Fibroblast of gingiva (primary cell): ENCODE measurements at places on chromosomes 2 and 18.

GRCh38 chr18:55857409-55857808 lies 269.4 kb upstream of the TCF4 start:
- DNase-seq: no peak

GRCh38 chr2:235168174-235168979 lies 216.6 kb downstream of the SH3BP4 start:
- DNase-seq: no peak

- no peak for DNase-seq
Observed at GRCh38 chr2:201597397-201597796, 45.9 kb downstream of the TMEM237 start.

DNA sequence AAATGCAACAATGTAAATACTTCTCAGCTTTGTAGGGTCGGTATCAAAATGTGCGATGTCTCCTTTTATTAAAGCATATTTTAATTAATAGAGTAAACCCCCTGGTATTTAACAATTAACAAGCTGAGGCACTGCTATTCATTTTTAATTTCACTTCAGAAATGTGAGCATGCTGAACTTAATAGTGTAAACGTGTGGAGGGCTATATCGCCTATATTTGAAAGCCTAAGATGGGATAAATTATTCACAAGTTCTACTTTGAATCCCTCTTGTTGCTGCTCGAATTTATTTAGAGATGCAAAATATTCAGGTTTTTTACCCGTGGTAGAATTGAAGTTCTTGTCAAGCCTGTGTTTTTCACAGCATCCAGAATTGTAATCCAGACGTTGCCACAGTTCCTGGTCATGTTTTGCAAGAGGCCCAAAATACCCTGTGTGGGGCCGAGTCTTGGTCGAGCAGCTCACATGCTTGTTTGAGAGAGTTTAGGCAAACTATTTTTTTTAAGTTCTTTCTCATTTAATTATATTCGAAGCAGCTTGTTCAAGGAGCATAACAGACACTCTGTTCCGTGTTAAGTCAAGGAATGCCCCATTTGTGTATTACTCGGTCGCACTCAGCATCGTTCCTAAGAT lies 2.5 kb downstream of the SALL3 start:
- no peak for DNase-seq

DNA sequence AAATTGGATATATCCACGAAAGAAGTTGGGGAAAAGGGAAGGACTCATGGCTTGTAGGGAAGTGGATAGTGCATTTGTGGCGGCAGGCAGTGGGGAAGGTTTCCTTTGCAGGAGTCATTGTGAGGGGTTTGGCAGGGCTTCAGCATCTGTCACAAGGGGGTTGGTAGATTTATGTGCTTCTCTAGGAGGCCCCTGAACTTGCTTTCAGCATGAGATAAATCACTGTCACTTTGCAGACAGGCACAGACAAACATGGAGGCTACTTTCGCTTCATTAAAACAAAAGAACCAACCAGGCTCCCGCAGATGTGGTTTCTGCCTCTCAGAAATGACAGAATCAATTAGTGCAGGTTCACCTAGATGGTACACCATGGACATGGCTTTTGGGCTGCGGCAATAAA lies 340.7 kb downstream of the TGIF1 start:
- no peak for DNase-seq

DNA sequence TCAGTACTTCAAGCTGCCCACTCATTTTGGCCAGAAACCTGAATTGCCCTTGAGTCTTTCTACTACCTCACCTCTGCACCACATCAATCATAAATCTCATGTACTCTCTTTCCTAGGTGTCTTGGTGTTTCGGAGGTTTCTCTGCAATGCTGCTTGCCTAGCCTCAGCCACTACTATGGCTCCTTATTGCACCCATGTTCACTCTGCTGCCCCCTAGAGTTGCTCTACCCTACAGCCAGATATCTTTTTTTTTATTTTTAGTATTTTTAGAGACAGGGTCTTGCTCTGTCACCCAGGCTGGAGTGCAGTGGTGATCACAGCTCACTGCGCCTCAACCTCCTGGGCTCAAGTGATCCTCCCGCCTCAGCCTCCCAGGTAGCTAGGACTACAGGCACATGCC lies 413.0 kb downstream of the PTPRM start:
- no peak for DNase-seq

DNA sequence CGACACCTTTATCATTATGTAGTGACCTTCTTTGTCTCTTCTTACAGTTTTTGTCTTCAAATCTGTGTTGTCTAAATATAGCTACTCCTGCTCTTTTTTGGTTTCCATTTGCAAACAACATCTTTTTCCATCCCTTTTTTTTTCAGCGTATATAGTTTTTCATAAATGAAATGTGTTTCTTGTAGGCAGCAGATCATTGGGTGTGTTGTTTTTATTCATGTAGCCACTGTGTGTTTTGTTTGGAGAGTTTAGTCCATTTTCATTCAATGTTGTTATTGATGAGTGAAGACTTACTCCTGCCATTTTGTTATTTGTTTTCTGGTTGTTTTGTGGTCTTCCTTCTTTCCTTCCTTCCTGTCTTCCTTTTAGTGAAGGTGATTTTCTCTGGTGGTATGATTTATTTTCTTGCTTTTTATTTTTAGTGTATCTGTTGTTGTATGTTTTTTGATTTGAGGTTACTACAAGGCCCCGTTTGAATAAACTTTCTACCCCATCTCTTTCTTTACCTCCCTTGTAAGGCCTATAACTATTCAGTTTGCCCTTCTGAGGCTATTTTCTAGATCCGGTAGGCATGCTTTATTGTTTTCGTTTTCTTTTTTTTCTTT lies 81.4 kb downstream of the FAM117B start:
- DNase-seq: no peak

DNA sequence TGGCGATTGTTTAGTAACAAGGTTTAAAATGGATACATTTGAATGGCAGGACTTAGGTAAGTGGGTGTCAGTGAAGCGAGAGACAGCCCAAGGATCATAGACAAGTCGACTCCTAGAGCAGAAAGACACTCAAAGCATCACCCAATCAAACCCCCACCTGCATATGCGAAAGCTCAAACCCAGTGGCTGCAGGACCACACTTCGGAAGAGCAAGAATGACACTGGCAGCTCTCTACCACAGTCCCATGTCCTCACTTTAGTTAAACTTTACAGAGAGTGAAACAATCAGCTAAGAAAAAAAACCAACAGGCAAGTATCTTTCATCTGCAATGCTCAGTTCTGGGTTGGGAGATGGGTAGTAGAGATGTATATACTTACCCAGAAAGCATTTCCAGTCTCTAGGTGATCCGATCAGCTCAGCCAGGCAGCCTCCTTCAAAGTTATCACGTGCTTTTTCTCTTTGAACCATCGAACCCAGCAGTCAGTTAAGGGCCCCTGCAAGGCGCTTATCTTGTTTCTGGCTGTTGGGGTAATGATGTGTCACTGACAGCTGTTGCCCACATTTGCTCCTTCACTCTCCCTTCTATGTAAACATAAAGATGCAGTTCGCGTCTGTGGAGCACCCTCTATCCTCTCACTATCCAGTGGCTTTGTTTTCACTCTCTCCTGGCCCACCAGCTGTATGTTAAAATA lies 357.5 kb upstream of the ID2 start:
- DNase-seq: no peak

- no peak for DNase-seq
Observed at GRCh38 chr18:34627137-34627920, 82.8 kb upstream of the DTNA start.

DNA sequence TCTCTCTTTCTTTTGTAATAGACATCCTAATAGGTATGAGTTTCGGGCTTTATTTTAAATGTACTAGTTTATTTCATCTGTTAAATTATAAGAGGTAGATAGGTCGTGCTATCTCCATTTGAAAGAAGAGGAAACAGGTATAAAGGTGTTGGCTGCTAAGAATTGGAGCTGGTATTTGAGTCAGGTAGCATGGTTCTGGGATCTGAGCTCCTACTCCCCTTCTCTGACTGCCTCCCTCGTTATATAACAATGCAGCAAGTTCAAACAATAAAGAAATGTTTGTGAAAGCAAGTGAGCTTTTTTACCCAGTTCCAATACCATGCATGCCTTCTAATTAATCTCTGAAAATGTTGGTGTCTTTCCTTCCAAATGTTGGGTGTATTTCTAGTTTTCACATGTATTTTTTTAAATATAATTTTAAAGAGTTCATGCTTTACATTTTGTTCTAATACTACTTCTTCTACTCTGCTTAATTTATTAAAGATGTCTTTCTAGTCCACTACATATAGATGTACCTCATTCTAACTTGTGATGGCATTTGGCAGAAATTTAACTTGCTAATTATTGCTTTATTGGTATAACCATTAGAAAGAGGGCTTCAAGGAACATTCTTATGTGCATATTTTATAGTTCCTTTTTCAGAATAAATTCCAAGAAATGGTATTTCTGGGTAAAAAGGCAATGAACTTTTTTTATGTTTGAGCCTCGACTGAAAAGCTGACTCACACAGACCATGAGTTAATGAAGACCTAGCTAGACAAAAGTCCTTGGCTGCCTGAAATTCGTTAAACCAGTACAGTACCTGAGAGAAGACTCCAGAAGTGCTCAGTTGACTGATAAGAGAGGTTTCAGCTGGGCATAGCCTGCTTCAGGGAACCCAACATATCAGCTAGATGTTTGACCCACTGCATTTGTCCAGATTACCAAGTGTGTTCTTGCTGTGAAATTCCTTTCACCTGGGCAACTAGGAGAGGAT lies 133.5 kb downstream of the CERS6 start:
- no peak for DNase-seq

- no peak for DNase-seq
Observed at GRCh38 chr18:10020171-10020570, 106.4 kb downstream of the VAPA start.

DNA sequence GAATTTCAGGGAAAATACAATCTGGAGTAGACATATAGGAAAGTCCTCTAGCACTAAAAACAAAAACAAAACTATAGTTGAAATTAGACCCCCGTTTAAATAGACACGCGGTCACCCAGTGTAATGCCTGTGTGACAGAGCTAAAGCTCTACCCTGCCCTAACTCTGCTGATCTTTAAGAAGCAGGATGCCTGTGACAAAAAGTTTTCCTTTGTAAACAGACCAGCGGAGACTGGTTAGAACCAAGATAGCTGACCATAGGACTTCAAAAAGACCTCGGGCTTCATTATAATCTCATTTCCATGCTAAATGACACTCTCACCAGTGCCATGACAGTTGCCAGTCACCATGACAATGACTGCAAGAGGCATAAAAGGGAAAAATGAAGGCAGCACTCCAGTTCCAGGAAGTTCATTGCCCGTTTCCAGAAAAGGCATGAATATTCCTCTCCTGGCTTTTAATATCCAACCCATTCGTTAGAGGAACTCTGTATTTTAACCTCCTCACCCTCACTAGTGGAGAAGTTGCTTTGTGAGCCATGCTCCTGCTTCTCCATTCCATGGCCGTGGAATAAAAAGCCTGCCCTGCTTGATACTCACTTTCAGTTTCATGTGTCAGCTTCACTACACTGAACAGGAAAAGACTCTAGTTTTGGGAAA lies 157.2 kb upstream of the COPS8 start:
- DNase-seq: no peak

DNA sequence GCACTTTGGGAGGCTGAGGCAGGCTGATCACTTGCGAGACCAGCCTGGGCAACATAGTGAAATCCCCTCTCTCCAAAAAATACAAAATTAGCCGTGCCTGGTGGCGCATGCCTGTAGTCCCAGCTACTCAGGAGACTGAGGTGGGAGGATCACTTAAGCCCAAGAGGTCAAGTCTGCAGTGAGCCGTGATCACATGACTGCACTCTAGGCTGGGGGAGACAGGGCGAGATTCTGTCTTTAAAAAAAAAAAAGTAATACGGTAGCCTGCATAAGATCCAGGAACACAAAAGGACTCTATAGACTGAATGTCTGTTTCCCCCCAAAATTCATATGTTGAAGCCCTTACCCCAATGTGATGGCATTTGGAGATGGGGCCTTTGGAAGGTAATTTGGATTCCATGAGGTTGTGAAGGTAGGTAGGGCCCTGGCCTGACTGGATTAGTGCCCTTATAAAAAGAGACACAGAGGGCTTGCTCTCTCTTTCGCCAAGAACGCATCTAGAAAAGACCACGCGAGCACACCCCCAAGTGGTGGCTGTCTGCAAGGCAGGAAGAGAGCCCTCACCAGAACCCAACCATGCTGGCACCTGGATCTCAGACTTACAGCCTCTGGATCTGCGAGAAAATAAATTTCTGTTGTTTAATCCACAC lies 17.0 kb downstream of the MBOAT2 start:
- DNase-seq: no peak

GRCh38 chr2:16747689-16748088 lies 82.1 kb upstream of the CYRIA start:
- no peak for DNase-seq

DNA sequence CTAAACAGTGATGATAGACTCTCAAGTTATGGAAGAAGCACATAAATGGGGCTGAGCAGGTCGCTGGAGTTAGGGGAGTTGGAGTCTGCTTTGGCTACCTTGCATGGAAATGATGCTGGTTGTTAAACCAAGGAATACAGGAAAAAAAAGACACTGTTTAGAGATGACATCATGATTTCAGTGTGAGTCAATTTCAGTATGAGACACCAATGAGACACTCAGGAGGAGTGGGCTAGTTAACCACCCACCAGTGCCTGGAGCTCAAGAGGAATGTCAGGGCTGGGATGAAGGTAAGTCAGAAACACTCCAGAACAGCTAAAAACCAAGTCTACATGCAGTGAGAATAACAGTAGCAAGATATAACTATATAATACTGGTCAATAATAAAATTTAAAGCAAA lies 303.6 kb downstream of the SOX11 start:
- no peak for DNase-seq

- peak; percentile 31 for DNase-seq
Observed at GRCh38 chr2:27264753-27265535, 2.1 kb upstream of the SLC30A3 start.

DNA sequence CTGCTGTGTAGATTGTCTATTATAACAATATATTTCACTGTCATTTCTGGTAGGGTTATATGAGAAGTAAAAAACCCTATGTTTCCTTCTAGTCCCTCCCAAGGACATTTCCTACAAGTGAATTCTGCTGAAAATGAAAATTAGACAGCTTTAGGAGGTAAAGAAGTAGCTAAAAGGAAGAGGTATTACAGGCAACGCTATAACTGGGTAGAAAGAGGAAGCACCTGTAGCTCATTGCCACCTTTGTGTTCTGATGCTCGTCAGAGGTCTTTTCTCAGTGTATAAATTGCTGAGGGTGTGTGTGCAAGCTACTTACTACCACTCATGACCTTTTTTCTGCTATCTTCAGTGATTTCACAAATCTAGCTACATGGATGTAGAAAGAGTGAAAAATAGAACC lies 1.4 kb downstream of the DNAJC10 start:
- DNase-seq: no peak

GRCh38 chr2:183253441-183254130 lies 129.3 kb downstream of the NUP35 start:
- DNase-seq: no peak

DNA sequence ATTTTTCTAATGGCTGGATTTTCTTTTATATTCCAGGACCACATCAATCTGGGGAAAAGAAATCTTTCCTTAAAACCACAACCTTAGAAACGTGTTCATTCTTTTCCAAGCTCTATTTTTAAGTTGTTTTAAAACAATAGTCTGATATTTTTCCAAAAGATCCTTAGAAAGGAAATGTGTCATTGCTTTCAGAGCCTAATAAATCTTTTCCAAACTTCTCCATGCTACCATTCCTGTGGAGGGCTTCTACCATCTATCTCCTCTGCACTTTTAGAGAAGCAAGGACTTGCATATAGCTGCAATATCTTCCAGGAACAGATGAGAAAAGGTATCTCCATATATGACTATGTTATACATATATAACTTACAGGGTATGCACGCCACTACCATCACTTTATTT lies 21.2 kb downstream of the WDFY1 start:
- DNase-seq: no peak

GRCh38 chr2:204529795-204530463 lies 15.3 kb upstream of the PARD3B start:
- DNase-seq: no peak
